ENCODE measurements at places on chromosomes 2 and 18.

DNA sequence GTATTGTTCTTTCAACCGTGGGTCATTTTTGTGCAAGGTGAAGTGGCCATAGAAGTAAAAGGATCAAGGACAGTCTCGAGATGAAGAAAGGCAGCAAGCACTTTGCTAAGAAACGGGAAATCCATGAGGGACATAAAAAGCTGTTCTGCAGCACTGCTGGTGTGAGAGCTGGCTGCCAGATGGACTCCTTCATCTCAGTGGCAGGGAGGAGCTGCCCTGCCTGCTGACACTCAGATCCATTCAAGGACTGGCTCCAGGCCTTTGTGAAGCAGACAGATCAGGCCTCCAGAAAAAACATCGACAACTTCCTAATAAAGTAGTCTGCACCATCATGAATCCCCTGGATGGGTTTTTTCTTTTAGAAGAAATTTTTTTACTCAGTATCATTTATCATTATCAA lies 29.5 kb downstream of the RMC1 start:
- DNase-seq: no peak

GRCh38 chr2:105409717-105410116 lies 10.9 kb upstream of the FHL2 start:
- no peak for DNase-seq

DNA sequence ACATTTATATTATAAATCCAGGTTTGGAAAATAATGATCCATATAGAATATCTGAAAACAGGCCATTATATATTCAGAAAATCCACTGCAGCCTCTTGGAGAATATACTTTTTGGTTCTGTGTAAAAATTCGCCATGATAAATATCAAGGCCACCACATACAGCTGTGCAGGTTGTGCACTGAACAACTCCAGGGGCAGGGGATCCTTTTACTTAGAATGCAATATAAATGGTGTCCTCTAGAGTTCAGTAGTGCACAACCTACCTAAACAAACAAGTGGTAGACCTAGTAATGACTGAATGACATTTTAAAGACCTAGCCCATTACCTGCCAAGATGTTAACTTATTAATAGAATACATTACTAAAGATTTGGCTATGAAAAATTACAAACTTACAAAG lies 22.4 kb downstream of the MOGAT1 start:
- DNase-seq: no peak

DNA sequence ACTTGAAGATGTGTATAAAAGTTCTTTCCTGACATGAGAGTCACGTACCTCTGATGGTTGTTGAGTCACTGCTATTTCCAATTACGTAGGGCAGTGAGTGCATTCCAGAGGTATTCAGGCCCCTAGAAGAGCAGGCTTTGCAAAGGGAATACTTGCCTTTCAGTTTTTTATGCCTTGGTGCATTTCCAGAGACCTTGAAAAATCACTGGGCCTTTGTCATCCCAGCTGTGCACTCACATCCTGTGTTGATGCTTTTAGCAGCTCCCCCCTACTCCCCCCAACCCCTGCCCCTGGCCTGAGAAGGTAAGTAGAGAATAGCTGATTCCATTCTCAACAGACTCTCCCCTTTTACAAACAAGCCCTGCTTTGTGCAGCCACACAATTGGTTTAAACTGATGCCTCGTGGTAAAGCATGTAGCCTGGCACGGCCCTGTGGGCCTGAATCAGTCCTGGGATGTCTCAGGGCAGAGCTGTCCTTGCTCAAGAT lies 174.2 kb downstream of the PRPF40A start:
- DNase-seq: no peak

- no peak for DNase-seq
Observed at GRCh38 chr2:79872656-79873055, 359.8 kb downstream of the CTNNA2 start.

DNA sequence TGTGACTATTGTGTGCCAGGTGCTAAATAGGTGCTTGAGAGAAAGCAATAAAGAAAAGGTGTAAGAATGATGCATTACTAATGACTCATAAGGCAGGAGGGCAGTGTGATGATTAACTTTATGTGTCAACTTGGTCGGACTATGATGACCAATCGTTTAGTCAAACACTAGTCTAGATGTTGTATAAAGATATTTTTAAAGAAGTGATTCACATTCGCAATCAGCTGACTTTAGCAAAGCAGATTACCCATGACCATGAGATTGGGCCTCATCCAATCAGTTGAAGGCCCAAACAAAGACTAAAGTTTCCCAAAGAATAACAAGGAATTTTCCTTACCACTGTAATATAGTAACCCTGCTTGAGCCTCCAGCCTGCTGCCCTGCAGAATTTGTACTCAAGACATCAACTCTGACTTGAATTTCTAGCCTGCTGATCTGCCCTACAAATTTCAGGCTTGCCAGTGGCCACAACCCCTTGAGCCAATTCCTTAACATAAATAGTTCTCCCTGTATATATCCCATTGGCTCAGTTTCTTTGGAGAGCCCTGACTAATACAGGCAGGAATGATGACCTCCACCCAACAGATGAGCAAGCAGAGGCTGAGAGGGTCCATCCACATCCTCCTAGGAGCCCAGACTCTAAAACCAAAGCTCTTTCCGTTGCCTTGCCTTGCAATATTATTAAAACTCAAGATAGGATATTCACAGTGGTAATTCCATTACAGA lies 132.6 kb downstream of the ACTR3 start:
- DNase-seq: no peak

DNA sequence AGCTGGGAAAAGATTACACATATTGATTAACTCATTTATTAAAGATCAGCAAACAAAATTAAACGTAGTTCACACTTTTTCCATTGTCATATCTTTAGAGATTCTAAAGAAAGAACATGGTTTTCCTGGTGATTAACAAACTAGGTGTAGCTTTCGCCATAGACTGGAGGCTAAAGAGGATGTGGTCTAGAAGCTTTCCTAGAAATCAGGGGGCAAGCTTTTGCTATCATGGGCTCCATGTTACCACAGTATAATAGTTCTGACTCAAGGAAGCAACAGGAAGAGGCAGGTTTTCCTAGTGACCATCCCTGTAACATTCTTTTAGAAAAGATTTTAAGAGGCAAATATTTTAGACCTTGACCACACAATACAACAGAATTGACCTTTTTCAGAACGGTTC lies 232.7 kb downstream of the METTL4 start:
- no peak for DNase-seq

DNA sequence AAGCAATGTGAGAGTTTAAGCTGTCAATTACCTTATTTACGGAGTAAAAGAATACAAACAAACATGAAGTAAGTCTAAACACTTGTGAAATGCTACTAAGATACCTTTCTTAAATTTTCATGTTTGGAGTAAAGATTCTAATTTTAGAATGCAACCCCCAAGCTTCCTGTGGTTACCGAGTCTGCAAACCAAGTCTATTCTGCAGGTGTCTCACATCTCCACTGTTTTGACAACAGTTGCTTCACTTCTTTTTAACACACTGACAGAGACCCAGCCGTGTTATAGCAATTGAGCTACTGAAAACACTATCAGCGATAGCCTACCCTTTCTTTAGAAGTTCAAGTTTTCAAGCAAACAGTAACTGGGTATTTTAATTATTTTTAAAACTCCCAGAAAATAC lies 608.3 kb downstream of the ERBB4 start:
- DNase-seq: no peak

DNA sequence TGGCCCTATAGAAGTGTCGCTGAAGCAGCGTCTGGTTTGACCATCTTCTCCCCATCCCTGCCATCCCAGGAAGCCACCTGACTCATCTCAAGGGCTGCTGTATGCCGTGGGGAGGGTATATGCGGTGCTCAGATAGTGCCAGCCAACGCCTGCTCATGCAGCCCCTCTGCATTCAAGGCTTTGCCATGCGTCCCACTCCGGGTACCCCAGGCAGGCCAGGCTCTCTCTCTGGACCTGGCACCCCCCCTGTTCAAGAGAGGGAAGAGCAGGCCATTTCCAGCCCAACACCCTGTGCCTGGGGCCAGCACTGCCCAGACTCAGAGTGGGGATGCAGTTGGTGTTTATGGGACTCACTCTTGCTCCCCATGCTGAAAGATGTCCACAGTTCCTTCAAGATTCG lies 130.0 kb downstream of the GLI2 start:
- DNase-seq: no peak

GRCh38 chr2:236947896-236948295 lies 137.8 kb upstream of the COPS8 start:
- no peak for DNase-seq

DNA sequence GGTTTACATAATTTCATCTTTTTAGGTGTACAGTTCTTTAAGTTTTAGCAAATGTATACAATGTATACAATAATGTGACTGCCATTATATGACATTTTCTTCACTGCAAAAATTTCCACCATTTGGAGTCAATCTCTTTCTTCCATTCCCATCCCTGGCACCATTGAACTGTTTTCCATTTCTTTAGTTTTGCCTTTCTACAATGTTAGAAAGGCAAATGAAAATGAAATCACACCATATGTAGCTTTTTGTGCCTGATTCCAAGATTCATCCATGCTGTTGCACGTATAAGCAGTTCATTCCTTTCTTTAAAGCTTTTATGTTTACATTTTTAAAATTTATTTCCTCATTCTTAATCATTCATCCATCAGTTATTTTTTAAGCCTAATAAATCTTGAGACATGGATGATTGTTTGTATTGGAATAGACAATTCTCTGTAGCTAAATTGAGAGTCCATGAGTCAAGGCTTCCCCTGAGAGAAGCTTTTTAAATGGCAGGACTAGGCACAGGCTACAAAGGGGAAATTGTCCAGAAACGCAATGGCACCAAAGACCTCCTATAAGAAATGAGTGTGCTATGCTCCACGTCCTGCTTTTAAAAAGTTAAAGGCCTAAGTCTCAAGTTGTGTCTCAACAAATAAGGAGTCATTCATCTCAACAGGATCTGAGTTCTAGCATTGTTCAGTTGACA lies 8.7 kb upstream of the COL5A2 start:
- no peak for DNase-seq

DNA sequence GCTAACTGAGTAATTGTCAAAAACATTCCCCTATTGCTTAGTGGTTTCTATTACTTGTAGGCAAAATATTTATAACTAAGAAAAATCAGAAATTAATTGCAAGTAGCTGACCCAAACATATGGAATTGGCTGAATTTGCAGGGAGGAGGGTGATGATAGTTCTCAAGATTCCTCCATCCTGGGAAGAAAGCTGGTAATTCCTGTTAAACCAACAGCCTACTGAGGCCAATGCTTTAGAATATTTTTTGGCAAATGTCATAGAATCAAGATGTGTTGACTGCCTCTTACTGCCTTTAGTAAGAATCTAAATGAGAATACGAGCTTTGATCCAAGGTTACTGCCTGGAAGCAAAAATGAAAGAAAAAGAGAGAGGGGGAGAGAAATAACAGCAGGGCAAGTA lies 120.0 kb downstream of the COL6A3 start:
- no peak for DNase-seq

GRCh38 chr2:98467652-98468051 lies 23.0 kb downstream of the INPP4A start:
- no peak for DNase-seq

DNA sequence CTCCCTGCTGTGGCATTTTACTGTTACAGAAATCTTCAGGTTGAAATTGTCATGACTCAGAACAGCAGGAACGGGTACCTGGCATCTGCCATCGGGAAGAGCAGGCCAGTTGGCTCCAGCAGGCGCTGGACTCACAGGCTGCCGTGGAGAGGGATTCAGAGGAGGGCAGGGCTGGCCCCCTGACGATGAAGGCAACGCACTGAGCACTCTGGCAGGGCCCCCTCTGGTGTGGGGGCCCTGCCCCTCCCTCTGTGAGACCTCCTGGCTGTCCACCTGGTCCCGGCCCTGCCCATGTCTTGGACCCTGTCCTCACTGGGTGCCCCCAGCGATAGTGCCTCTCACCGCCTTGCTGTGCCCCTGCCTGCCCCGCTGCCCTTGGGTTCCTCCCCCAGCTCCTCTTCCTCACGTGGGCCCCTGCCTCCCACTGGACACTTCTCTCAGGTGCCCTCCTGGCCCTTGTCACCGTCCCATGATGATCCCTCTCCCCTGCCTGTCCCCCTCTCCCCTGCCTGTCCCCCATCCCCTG lies 23.3 kb upstream of the ALLC start:
- DNase-seq: no peak

DNA sequence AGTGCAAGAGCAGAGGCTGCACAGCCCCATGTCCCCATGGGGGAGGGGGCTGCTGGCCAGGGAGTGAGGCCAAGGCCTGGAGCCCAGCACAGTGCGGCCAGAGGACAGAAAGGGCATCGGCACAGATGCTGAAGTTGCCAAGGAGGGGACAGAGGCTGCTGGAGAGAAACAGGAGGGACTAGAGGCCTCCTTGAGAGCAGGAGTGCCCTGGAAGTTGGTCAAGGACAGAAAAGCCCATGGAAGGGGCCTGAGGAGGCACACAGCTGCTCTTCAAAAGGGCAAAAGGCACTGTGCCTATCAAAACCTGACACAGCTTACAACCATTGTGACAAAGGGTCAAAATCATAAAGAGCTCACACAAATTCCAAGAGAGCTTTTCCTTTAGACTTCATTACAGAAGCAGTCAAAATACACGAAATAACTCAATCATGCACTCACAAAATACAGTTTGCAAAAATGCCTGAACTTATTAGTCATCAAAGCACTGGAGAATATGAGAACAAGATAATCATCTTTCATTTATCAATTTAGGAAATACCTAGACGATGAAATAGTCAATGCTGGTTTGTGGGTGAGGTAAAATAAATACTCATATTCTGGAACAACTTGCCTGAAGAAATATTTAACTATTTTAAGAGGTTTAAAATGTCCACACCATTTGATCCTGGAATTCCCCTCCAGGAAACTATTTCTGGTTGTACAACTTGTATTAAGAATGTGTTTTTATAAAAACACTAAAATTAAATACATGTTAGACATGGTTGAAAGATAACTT lies 79.6 kb downstream of the USP40 start:
- DNase-seq: no peak

DNA sequence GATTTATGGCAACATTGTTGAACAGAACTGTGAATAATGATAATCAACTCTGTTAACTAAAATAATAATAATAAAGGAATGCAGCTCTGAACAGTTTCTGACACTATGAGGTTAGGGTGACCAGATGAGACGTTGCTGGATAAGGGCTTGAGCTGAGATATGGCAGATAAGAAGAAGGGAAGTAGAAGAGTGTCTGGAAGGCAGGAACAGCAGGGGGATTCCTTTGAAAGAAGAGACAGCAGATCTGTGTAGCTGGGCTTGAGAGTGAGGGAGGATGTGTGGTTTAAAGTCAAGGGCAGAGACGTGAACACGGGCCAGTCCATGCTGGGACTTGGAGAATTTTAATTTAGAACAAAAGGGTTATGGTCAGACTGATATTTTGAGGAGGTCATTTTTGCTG lies 273.1 kb upstream of the SLC14A2 start:
- DNase-seq: no peak

- DNase-seq: no peak
Observed at GRCh38 chr2:163319006-163319405, 416.8 kb downstream of the FIGN start.

GRCh38 chr2:25293958-25294562 lies 47.7 kb downstream of the DNMT3A start:
- no peak for DNase-seq

- DNase-seq: no peak
Observed at GRCh38 chr2:229611360-229611759, 103.0 kb downstream of the DNER start.

DNA sequence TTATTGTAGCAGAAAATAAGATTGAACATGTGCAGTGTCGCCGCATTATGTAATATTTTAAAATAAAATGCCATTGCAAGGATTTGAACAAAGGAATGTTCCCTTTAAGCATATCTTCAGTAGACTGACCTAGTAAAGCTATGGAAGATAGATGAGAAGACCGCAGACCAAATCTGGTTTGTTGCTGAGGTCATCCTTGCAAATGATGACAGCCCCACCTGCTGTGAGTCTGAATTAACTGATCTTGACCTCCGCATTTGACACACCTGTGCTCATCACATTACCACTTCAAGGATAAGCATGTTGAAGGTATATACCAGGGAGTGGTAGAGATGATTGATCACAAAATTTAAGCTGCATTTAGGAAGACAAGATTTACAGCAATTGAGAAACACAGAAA lies 96.2 kb downstream of the NYAP2 start:
- DNase-seq: no peak
